ENCODE measurements at places on chromosomes 3 and 15.

DNA sequence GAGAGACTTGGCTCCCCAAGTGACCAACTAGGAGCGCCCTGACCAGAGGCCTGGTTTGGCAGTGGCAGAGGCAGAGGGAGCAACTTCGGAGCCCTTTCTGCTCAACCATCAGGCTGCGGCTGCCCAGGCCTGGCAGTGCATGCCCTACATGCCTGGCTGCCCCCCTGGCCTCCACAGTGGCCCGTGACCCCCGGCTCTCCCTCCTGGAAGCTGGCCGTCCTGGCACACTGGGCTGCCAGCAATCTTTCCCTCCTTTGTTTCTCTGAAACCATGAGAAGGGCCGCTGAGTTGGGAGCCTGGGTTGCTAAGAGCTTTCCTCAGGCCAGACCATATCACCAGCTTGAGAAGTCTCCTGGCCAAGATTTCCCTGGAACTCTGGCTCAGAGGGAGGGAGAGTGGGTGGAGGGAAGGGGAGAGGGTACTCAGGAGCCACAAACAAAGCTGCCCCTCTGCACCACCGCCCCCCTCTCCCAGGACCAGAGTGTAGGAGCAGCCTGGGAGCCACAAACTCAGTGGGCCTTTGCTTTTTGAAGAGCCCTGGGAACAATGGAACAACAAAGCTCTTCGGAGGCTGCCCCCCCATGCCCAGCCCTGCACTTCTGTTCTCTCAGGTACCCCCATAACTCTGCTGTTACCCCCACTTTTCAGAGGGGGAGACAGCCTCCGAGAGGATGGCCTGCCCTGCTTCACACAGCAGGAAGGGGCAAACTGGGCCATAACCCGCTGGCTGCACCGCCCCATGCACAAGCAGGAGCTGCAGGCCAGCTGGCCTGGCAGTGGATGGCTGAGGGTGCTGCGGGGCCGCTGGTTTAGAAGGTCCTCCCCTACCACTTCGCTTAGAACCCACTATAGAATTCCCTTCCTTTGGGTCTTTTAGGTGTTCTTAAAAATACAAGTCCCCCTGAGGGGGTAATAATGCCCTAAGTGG lies 11.3 kb downstream of the CORO2B start:
- DNase-seq, result no peak

DNA sequence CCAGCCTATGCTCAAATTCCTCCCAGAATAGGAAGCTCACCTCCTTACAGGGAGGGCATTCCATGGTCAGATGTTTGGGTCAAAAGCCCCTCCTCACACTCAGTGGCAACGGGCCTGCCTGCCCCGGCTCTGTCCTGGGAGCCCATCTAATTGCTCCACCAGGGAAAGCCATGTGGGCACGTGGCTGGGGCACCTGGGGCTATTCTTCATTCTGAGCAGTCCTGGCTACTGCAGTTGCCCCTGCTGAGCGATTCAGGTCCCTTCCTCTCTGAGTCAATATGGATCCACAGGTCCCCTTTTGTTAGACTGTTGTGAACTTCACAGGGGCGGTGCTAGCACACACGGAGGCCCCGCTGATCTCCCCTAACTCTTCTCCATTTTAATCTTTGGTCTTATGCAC lies 39.4 kb downstream of the TPRA1 start:
- no peak for DNase-seq

GRCh38 chr15:70854666-70854976 lies 664 bp upstream of the LARP6 start:
- no peak for DNase-seq

GRCh38 chr3:31953636-31954035 lies 27.4 kb downstream of the OSBPL10 start:
- DNase-seq, result no peak

GRCh38 chr3:46673151-46674030 lies 20.1 kb downstream of the ALS2CL start:
- DNase-seq, result no peak

DNA sequence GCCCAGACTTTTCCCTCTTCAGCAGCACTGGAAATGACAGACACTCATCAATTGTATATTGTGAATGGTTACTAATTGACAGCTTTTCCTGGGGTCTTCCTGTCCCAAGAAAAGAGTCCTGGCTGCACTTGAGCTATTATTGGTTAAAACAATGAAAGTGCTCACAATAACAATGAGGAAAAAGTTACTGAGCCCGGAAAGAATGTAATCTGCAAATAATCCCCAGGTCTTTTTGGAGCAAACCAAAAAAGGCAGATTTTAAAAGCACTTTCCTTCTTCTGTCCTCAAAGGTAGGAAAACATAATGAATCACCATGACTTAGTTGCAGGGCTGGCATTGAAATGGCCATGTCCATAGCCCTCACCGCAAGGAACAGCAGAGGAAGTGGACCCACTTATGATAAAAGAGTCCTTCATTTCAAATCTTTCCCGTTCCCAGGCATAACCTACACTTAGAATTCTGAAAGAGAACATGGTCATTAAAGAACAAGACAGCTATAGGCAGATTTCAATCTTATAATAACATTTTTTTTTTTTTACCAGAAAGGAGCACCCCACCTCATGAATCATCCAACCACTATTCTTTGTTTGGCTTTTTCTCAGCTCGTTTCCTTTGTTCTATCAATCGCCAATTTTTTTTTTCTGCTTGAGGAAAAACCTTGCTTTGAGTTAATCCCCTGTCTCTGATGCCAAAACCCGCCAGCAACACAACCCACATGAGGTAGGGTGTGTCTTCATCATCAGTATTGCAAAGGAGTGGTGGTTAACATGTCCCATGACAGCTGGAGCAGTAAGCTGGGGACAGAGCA lies 35.5 kb upstream of the ATP1B3 start:
- DNase-seq, result no peak

GRCh38 chr3:151675858-151676615 lies 57.7 kb upstream of the AADACL2 start:
- DNase-seq, result no peak

GRCh38 chr15:57565311-57565710 lies 26.4 kb upstream of the MYZAP start:
- DNase-seq, result no peak

DNA sequence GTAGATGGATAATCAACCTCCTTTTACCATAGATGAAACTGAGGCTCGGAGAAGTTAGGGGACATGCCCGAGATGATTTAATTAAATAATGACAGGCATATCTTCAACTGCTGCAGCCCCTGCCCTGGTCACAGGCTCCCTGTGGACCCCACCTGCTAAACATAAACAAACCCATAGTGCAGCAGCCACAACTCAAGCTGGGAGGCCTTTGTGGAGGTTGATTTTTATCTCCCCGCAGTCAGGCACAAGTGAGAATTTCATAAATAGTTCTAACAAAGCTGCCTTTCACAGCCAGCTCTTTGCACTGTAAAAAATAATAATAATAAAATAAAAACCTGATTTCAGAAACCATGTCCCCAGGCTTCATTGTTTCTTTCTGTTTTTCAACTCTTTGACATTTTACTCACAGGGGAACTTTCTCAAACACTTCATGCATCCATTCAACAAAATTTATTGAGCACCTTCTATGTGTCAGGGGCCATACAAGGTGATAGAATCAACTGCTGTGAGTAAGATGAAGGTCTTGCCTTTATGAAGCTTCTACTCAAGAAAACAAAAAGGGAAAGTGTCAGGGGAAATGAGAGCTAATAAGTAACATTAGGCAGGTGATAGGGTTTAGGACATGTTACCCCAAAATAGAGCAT lies 393.6 kb upstream of the PROK2 start:
- no peak for DNase-seq

DNA sequence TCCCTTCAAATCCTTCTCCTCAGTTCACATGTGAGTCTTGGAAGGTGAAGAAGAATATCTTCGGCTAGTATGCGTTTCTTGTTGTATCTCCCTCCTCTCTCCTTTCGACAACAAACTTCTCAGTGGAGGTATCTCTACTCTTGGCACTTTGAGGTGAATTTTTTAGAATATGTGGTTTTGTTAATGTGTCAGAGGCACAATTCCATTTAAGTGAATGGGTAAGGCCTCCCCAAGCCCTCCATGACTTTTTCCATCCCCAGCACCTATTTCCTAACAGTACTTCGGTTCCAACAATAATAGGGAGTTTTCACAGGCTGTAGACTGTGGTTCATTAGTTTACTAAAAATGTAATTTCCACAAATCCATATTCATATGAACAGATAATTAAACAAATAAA lies 74.2 kb downstream of the TM4SF4 start:
- no peak for DNase-seq

DNA sequence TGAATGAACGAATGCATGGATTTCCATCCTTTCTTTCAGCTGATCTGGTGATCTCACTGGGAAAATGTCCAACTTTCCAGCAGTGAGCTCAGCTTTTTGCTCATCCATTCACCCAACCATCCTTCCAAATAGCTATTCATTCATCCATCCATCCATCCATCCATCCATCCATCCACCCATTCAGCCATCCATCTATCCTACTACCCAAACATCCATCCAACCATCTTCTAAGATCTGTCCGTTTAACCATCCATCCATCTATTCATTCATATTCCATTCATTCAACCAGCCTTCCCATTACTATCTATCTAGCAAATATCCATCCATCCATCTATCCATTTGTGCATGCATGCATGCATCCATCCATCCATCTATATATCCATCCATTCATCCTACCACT lies 39.4 kb downstream of the WNT7A start:
- no peak for DNase-seq

GRCh38 chr3:98705694-98706093 lies 57.4 kb upstream of the ST3GAL6 start:
- DNase-seq, result no peak

DNA sequence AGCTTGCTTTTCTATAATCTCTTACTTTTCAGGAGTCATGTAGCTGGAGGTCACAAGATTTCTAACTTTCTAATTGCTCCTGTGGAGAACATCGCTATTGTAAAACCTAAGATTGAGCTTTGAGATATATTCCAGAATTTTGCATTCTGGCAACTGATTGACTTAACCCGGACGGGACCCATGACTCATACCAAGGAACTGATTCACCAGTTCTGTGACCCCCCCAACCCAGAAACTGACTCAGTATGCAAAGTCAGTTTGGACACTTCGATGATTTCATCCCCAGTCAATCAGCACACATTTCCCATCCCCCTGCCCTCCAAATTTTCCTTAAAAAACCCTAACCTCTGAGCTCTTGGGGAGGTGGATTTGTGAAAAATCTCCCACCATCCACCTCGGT lies 396.5 kb upstream of the GBE1 start:
- DNase-seq, result no peak

DNA sequence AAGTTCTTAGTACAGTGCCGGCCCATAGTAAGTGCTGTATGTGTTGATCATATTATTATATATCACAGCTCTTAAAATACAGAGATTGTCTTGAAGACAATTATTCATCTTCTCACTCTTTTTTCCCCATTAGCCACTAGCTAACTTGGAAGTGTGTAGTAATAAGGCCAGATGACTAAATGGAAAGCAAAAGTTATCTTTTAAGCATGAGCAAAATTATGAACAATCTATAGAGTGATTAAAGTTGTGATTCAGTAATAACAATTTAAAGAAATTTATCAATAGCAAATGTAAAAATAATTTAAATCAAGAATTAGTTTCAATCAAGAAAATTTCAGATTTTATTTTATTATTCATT lies 630.9 kb upstream of the TBL1XR1 start:
- DNase-seq, result no peak

- peak; percentile 63 for DNase-seq
Observed at GRCh38 chr15:78810362-78811123, 721 bp downstream of the ADAMTS7 start.

DNA sequence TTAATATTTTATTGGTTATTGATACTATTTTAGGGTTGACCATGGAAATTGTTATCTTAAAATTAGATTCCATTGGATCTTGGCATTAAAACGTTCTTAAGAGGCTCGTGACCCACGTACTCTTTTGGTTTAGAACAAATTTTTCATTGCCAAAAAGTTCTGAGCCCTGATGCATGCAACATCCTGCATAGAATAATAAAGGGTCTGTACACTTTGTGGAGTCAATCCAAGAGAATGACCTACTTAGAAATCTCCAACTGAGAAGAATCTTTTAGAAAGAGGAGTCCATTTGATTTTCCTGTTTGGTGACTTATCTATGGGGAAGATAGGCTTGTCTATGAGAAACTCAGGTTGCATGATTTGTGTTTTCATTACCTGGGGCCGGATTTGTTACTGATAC lies 404.2 kb upstream of the RGMA start:
- DNase-seq, result no peak

- DNase-seq, result no peak
Observed at GRCh38 chr3:156142702-156143101, 22.3 kb downstream of the KCNAB1 start.

- no peak for DNase-seq
Observed at GRCh38 chr15:100495861-100496260, 32.9 kb downstream of the CERS3 start.

- no peak for DNase-seq
Observed at GRCh38 chr3:68560728-68561127, 371.6 kb downstream of the TAFA4 start.

DNA sequence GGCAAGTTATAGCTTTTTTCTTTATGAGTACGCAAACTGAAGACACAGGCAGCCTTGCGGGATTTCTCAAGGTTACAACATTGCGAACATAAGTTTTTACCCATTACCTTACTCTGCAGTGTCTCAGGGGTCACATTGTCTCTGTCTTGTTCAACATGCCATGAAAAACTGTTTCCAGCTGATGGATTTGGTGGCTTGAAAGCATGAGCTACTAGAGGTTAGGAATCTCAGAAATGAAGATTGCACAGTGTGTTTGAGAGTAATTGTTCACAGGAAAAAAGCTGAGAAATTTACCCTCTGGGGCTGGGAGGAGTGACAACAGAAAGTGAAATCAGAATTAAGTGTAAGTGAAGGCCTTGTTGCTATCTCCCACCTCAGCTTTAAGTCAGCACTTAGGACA lies 568.6 kb downstream of the TAFA4 start:
- no peak for DNase-seq

DNA sequence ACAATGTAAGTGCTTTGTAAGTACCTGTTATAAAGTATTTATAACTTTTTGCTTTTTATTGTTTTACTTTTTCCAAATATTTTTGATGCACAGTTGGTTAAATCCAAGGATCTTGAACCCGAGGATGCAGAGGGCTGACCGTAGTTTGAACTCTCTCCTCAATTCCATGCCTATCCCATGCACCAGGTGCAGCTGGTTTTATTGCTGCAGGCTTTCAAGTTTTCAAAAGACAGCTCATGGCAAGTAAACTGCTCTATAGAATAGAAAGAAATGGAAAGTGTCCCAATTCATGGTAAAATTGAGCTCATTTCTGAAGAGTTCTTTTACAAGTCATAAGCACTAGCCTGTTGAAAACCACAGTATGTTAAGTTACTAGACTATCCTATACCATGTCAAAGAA lies 131.9 kb downstream of the TBC1D2B start:
- DNase-seq, result no peak

- no peak for DNase-seq
Observed at GRCh38 chr3:165181556-165181955, 14.6 kb downstream of the SLITRK3 start.

DNA sequence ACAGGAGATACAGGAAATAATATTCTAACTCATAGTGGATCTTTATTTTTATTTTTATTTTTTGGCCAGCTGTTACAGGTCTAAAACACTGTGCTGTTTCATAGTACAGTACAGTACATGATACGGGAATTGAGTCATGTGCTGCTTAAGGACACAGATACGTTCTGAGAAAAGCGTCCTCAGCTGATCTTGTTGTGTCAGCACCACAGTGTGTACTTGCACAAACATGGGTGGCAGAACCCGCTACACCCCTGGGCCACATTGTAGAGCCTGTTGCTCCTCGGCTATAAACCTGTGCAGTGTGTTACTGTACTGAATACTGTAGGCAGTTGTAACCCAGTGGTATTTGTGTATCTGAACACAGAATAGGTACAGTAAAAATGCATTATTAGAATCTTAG lies 183.4 kb downstream of the OR4M2 start:
- DNase-seq, result no peak

- DNase-seq, result peak; percentile 25
Observed at GRCh38 chr3:114527036-114527644, 233.3 kb downstream of the TIGIT start.

- no peak for DNase-seq
Observed at GRCh38 chr3:188465311-188465710, 311.4 kb downstream of the LPP start.

Data from endothelial cell (in vitro differentiated cells).